T-helper 1 cell (primary cell): ENCODE measurements at places on chromosomes 6 and 20.
A peak's percentile ranks its signal among the peaks of the same experiment; 100 is the strongest.

DNA sequence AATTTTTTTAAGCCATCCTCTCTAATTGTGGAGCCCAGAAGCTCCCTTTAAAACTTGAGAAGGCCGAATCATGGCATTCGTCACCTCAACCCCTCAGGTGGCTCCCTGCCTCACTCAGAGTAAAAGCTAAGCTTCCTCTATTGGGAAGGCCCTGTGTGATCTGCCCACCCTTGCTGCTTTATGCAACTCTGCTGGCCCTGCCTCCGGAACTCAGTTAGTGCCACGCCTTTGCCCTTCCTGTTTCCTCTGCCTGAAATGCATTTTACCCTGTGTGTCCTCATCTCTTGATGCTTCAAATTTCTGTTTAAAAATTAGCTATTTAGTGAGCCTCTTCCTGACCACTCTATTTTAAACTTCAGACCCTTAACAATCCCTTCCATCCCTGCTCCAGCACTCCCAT lies 5.7 kb downstream of the PACRG start:
- DNase-seq = peak; percentile 18

GRCh38 chr6:3108746-3109414 lies 9.6 kb upstream of the BPHL start:
- no peak for DNase-seq

DNA sequence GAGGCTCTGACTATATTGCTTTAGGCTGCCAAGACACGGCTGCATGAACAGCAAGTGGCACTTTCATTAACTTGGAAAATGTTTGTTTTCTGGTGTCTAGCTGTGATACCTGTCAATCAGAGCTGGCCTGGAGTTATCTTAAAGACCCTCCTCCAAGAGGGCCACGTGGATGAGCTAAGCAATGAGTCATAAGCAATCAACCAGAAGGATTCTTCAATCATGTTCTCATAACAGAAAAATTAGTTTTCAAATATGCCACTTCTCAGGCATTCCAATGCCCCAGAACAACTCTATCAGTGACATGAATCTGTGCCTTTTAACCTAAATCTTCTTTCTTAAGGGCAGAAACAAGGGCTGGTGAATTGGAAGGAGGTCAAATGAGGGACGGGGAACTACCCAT lies 283.0 kb downstream of the HTR1B start:
- no peak for DNase-seq

DNA sequence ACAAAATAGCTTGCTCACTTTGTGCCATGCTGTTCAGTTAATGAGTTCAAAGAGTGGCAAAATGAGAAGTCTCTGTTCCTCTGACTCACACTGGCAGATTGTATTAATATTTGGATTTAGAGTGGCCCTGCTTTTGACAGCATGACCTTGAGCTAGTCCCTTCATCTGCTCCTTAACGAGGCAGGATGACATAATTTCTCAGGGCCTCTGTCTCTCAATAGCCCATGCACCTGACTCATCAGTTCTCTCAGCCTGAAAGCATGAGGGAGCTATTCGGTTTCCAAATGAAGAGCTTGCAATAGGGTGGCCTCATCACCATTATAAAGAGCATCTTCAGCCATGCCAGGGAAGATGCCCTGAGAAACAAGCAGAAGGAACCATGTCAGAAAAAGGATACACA lies 38.2 kb downstream of the CAP2 start:
- no peak for DNase-seq

GRCh38 chr6:85403331-85404015 lies 46.4 kb upstream of the NT5E start:
- no peak for DNase-seq

DNA sequence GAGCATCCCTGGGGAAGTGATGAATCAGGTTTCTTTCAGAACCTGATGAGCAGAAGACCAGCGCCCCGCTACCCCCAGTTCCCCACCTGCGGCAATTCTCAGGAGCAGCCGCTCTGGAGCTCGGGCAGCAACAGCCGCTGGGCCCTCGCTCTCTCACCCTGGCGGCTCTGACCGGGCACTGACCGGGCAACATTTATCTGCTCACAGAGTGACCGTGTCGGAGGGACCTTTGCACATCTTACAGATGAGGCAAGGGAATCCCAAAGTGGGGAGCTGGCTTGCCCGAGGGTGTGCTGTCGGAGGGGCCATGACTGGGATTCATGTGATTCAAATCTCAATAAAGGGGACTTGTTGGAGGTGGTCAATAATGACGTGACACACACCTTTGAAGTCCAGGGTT lies 26.2 kb upstream of the KCNK16 start:
- no peak for DNase-seq

DNA sequence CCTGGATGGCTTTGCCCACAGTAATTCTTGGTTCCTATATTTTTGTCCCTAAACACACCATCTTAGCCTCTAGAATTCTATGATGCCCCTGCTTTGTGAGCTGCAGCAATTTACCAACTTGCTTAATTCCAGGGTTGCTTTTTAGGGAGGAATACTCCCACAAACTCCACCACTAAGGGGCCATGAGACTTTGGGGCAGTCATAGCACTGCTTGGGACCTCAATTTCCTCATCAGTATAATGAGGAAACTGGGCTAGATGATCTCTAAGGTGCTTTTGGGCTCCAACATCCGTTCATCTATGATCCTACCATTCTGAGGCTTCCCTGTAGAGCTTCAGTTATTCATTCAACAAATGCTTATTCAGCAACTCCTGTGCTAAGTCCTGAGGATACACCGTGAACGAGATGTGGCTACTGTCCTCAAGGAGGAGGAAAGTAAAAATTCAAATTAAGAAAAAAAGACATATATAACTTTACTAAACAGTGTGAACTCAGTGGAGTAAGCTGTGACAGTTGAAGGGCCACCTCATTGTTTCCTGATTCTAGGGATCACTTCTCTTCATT lies 75.3 kb downstream of the PRDM1 start:
- DNase-seq = no peak
